Renal pelvis (tissue), 12 donors: ENCODE measurements at places on chromosomes 2 and 18. TPM values are rescaled to one million over a fixed set of nuclear protein-coding genes. Genes with fewer than 3 reads are reported as not detected.

GRCh38 chr18:55038162-55038561, 78.9 kb upstream of the CCDC68 start:
- no peak for DNase-seq

DNA sequence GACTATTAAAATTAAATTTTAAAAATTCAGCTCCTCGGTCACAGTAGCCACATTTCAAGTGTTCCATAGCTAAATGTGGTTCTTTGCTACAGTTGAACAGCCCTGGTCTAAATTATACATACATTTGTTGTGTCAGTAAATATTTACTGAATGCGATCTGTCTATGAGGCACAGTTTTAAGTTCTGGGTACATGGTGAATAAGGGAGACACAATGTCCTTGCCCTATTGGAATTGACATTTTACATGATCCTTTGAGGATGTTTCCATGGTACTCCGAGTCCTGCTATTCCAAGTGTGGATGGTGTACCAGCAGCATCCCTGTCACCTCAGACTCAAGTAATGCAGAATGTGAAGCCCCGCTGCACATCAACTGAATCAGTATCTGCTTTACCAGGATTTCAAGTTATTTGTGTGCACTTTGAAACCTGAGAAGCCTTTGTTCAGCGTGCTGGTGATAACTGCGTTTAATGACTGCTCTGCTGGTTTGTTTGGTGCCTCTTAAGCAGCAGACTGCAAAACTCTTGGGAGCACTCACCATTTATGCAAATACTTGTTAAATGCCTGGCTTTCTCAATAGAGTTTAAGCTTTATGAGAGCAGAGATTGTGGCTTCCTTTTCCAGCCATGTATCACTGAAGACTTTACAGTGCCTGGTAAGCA, 1.5 kb downstream of the GALNT1 start:
- DNase-seq = peak; percentile 44

DNA sequence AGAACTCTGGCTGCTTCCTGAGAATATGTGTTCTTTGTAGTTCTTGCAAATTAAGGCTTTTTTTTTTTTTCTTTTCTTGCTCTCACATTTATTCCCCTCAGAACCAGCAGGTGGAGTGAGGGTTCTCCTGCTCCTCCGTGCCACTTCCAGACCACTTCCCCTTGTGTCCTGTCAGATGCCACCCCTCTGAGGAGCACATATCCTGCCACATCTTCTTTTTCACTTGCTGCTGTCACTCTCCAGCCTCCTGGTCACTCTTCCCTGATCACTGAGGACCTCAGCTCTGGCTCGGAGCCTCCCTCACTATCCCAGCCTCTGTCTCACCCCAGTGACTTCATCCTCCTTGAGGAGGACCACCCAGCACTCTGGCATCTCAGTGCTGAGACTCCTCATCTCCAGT, 100.5 kb downstream of the TACR1 start:
- DNase-seq = peak; percentile 14

- DNase-seq = no peak
These were observed 57.3 kb upstream of the SIX3 start for GRCh38 chr2:44884231-44884630.

DNA sequence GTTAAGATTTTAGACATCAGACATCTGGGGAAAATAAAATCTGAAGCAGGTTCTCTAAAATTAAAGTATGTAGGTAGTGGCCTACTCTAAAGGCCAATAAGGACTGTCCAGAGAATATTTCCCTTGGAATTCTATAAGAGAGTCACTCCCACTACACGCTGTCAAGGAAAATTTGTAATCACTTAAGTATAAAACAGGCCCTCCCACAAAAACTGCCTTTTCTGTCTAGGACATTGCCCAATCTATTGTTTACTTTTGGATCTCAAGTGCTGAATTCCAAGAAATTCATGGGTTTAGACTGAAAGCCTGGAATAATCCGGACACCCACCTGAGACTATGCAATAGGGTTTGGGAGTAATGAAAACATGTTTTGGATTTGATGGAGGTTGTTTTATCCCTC, 1.7 kb upstream of the SRBD1 start:
- DNase-seq = peak; percentile 56

- DNase-seq = no peak
These were observed 403.8 kb downstream of the DCDC2C start for GRCh38 chr2:4107179-4107578.

- no peak for DNase-seq
These were observed 298.8 kb downstream of the TNS1 start for GRCh38 chr2:217703999-217704398.

DNA sequence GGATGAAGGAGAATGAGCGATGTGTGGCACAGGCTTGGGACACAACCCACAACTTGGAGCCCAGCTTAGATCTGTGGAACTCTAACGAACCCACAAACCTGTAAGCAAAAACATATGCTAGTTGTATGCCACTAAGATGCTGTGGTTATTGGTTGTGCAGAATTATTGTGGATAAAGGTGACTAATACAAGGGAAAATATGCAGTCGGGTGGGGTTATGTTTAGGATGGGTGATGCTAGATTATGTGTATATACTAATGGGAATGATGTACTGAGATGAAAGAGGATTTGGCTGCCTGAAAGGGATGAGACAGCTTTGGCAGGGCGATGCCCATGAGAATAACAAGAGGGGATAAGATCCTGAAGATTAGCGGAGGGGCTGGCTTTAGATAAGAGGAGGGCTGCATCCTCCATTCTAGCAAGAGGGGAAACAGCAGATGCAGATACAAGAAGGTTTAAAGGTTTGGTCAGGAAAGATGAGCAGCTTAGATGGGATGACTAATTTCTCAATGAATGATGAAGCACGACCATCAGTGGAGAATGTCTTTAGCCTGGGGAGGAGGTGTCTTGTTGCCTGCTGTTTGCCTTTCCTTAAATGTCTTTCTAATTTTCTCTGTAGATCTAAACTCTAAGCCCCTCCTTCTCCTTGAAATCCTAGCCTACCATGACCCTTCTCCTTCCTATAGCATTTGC, 49.6 kb downstream of the GALNT14 start:
- no peak for DNase-seq

Gene MYCN
- polyA plus RNA-seq = 38.1 TPM

Gene TANK
- 54.3 TPM for polyA plus RNA-seq

Gene C2orf66
- polyA plus RNA-seq = 0.61 TPM

Gene CNRIP1
- 23.2 TPM for polyA plus RNA-seq
